Inflammatory macrophage treated with lipopolysaccharide for 4 hours (primary cell): ENCODE measurements at places on chromosomes 16 and 17.

DNA sequence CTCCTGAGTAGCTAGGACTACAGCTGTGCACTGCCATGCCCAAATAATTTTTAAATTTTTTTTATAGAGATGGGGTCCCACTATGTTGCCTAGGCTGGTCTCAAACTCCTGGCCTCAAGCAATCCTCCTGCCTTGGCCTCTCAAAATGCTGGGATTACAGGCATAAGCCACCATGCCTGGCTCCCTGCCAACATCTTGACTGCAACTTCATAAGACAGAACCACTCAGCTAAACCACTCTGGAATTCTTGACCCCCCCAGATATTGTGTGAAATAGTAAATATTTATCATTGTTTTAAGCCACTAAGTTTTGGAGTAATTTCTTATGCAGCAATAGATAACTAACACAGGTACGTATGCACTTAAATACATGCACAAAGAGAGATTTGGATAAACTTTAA, 26.0 kb downstream of the DYNLL2 start:
- DNase-seq, result no peak

DNA sequence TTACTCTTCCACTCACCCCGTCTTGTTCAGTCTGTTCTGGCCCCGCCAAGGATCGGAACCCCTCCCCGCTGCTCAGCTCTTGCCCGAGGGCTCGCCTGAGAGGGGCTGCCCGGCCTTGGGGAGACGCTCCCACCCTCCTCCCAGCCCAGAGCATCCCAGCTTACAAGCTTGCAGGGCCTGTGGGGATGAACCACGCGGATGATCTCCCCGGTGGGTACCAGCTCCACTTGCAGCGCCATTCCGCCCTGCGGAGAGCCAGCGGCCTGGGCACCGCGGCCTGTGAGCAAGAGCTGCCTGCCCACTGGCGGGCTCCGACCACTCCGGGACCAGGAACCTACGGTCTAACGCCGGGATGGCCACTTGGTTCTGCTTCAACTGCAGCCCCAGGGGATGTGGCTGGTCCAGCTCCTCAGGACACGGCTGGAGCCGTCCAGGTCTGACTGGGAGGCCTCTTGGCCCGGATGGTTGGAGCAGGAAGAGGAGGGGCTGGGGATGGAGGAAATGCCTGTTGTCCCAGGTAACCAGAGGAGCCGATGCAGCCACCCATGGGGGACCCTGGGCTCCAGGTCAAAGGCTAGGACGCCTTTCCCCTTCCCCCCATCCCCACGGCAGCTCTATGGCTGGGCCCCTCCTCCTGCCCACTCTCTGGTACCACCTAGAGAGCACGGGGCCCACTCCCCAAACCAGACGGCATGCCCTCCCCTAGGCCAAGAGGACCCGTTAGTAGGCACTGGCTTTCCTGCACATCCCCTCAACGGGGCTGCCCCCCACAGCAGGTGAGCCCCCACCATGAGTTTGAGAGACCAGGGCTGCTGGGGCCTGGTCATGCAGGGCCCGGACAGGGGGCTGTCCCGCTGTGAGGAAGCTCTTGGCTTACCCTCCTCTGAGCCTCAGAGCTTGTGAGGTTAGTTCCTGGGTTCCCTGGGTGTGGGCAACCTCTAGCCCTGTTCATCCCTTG, at the start of gene MYO1C:
MYO1C (minus strand) TSS at position 438 of the 958 bp plus-strand sequence; CDS start at position 239, 199 bp downstream.
- no peak for DNase-seq

DNA sequence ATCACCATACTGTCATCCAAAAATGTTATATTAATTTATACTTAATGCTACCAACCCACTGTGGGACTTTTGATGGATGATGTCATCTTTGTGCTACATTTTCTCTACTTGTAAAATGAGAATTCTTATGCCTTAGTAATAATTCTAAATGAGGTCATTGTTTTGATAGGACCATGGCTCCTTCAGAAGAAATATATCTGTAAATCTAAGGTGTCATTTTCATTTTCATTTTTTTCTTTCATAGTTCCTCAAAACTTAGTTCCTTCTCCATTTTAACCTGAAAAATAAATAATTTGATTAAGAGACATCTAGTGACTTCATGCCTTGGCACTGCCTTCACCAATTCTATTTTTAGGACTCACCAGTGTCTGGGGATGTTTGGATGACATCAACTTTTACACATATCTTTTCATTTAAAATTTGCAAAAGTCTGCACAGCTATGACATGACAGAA, 48.7 kb downstream of the GPRC5B start:
- peak; percentile 40 for DNase-seq

- DNase-seq, result no peak
Observed at GRCh38 chr16:83705856-83706255, 101.9 kb upstream of the HSBP1 start.

- DNase-seq, result peak; percentile 76
Observed at GRCh38 chr17:4607773-4608187, 23.5 kb downstream of the SMTNL2 start.

DNA sequence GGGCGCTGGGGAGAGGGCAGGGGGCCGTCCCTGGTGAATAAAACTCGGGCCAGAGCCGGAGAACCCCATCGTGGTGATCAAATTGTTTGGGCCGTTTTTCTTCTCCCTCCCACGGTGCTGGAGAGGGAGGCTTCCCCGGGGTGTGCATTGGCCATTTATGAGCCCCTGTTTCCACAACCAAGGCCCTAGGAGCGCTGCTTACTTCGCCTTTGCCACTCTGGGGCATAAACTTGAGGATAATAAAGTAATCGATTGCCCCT, 544 bp downstream of the CCP110 start:
- no peak for DNase-seq
